ENCODE measurements at places on chromosomes 3 and 15.

DNA sequence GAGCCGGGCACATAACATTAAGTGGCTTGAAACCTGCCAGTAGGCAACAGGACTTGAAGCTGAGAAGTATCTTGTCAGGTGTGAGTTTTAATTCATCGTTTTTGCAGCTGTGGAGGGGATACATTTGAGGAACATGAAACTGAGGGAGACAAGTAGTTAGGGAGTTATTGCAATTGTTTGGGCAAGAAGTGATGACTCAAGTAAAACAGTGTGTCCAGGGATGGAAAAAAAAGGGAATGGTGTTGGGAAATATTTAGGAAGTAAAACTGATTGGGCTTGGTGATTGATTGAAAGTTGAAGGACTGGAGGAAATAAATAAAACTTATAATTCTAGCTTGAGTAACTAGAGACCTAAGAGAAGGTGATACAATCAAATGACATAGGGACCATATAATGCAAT is 85.5 kb downstream of the NCEH1 start:
- no peak for DNase-seq

DNA sequence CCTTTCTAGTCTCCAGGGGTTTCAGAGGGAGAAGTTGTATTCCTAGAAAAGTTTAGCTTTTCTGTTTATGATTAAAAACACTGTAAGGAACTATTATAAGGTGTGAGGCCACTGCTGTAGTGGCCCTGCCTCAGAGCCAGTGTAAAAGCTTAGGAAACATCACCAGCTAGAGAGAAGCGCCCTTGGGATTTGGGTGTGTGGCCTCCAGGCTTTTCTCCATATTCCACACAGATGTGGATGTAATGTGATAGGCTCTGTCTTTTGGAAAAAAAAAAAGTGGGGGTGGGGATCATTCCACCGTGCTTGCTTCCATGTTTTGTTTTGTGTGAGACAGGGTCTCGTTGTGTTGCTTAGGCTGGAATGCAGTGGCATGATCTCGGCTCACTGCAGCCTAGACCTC is 13.9 kb downstream of the SEC61A1 start:
- no peak for DNase-seq

DNA sequence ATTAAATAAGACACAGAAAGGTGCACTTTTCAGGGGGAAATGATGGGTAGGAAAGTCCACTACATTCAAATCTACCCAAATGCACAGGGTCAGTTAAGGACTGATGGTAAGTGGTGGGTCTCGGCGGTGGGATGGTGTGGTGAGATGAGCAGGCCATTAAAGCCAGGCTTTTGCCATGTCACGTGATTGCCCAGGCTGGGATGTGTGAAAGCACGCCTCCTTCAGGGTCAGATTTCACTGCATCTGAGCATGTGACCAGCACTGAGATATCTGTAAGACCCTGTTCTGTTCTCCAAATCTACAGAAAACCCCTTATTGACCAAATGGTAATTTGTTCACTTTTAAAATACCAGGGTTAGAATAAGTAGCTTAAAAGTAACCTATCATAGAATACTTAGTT is 301.5 kb downstream of the MEX3B start:
- no peak for DNase-seq

- no peak for DNase-seq
Measured at GRCh38 chr3:163971861-163972260, 1106.4 kb downstream of the SI start.

DNA sequence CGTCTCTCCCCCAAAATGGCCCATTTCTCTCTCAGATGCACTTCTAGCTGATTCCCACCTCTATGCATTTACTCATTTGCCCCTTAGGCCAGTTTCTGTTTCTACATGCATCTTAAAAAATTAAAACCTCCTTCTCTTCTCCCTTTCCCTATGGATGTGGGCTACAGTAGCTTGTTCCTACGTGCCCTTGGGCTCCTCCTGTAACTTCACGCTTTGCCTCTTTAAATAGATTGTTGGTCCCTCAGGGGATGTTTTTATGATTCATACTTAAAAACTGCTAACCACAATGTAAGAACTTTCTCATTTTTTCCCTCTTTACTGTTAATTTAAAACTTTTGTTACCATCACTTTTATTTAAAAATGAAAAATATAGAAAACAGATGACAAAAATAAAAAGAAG is 185.6 kb upstream of the MRPL3 start:
- DNase-seq = no peak

DNA sequence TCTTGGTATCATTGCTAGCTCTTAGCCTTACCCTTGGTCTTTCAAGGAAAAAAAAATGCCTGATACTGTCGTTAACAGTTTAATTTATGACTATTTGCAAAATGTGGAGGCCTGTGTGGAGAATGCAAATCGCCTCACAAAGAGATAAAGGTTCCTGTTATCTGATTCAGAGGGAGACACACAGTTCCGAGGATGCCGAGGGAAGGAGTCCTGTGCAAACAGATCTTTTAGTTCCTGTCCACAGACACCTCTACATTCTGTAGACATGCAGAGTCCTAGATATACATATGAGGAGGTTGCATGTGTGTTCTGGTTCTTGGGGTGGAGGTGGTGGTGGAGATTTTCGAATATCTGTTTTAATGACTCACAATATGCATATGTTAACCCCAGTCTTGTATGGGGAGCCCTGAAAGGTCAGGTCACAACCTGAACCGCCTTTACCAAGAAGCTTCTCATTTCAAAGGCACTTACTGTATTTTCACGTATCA is 5.7 kb downstream of the NR2F2 start:
- no peak for DNase-seq

Measured in T-helper 17 cell (primary cell).